ENCODE measurements at places on chromosomes 3 and 15. TPM values are rescaled to one million over a fixed set of nuclear protein-coding genes. Genes with fewer than 3 reads are reported as not detected.

MAP6D1 gene
- 2.1 TPM for total RNA-seq

ANKRD63 gene
- total RNA-seq, result not detected

ADPGK gene
- 51.1 TPM for total RNA-seq

TMEM43 gene
- 116 TPM for total RNA-seq

CHDH gene
- total RNA-seq, result 1.2 TPM

RASL12 gene
- total RNA-seq, result not detected

ALG1L2 gene
- not detected for total RNA-seq

ZBBX gene
- total RNA-seq, result 0.21 TPM

CD200 gene
- total RNA-seq, result under 0.01 TPM

WDR72 gene
- total RNA-seq, result under 0.01 TPM

CPN2 gene
- not detected for total RNA-seq

OIP5 gene
- 1.1 TPM for total RNA-seq

LDHAL6B gene
- total RNA-seq, result not detected

C3orf85 gene
- total RNA-seq, result not detected

GPR149 gene
- total RNA-seq, result not detected

ADAMTSL3 gene
- 1.9 TPM for total RNA-seq

SNTN gene
- not detected for total RNA-seq

FBN1 gene
- total RNA-seq, result 68.0 TPM

GOLGA6B gene
- total RNA-seq, result not detected

RASGRP1 gene
- total RNA-seq, result 2.7 TPM

CCR3 gene
- not detected for total RNA-seq

ADCY5 gene
- not detected for total RNA-seq

GPR156 gene
- not detected for total RNA-seq

PPP1R14D gene
- not detected for total RNA-seq

SLC22A13 gene
- 0.24 TPM for total RNA-seq

ERICH6 gene
- total RNA-seq, result under 0.01 TPM

LMAN1L gene
- total RNA-seq, result not detected

ATP11B gene
- 84.2 TPM for total RNA-seq

CCR9 gene
- total RNA-seq, result not detected

SERINC4 gene
- total RNA-seq, result not detected

ACKR4 gene
- not detected for total RNA-seq

THAP10 gene
- 0.64 TPM for total RNA-seq

GOLGA6L4 gene
- total RNA-seq, result 0.21 TPM

ZNF609 gene
- total RNA-seq, result 8.3 TPM

C3orf22 gene
- total RNA-seq, result not detected

CP gene
- 0.21 TPM for total RNA-seq
